ENCODE measurements at places on chromosomes 1 and 21. TPM values are rescaled to one million over a fixed set of nuclear protein-coding genes. Genes with fewer than 3 reads are reported as not detected.

The AMY2A gene
- 0.98 TPM for total RNA-seq

The VHLL gene
- total RNA-seq: not detected

The AK4 gene
- 160 TPM for total RNA-seq

The HIVEP3 gene
- total RNA-seq: 8.7 TPM

The FCGR1A gene
- 13.2 TPM for total RNA-seq

The MXRA8 gene
- 73.1 TPM for total RNA-seq

The AQP10 gene
- 0.32 TPM for total RNA-seq

The DISP1 gene
- 27.4 TPM for total RNA-seq

The ORC1 gene
- total RNA-seq: 0.66 TPM

The TMEM61 gene
- 2.3 TPM for total RNA-seq

The C1orf115 gene
- total RNA-seq: 28.3 TPM

The FOXD3 gene
- 1.3 TPM for total RNA-seq

The S100A14 gene
- total RNA-seq: 56.9 TPM

The S100A9 gene
- total RNA-seq: 19.1 TPM

The PROX1 gene
- 11.1 TPM for total RNA-seq

The EVA1C gene
- 34.8 TPM for total RNA-seq

The CELA3A gene
- total RNA-seq: 25.1 TPM

The RNPC3 gene
- total RNA-seq: 26.3 TPM

The NTNG1 gene
- 1.6 TPM for total RNA-seq
